ENCODE measurements at places on chromosomes 11 and 22. TPM values are rescaled to one million over a fixed set of nuclear protein-coding genes. Genes with fewer than 3 reads are reported as not detected.

Gene TRIM5
- total RNA-seq = 9.3 TPM

Gene TYR
- not detected for total RNA-seq

Gene UBQLNL
- total RNA-seq = not detected

Gene OR51I1
- not detected for total RNA-seq

Gene PRSS23
- 43.9 TPM for total RNA-seq

Gene MMP13
- not detected for total RNA-seq

Gene LBHD1
- total RNA-seq = 23.0 TPM

Gene GSTT4
- not detected for total RNA-seq

Gene TNNT3
- total RNA-seq = 1.2 TPM

Gene TSSC4
- total RNA-seq = 62.9 TPM

Gene JAML
- total RNA-seq = 318 TPM

Gene OSM
- 62.8 TPM for total RNA-seq

Gene FGF4
- total RNA-seq = not detected

Gene NLRP14
- 0.21 TPM for total RNA-seq

Gene OR8I2
- total RNA-seq = not detected

Gene APOBEC3G
- 48.5 TPM for total RNA-seq

Gene RAB3IL1
- total RNA-seq = 0.12 TPM

Gene MISFA
- total RNA-seq = 3.5 TPM

Gene ANGPTL5
- total RNA-seq = not detected

Gene BRMS1
- 58.4 TPM for total RNA-seq

Gene KCNJ11
- 0.85 TPM for total RNA-seq

Gene OR52I2
- total RNA-seq = not detected

Gene RPS25
- 1,650 TPM for total RNA-seq

Gene OR2D2
- 0.72 TPM for total RNA-seq

Gene HEPHL1
- total RNA-seq = not detected

Gene MRPL48
- 67.2 TPM for total RNA-seq

Gene CFAP300
- total RNA-seq = not detected

Gene C11orf52
- total RNA-seq = not detected

Gene TP53I11
- 9.1 TPM for total RNA-seq

Gene GTSE1
- 40.8 TPM for total RNA-seq

Gene LIF
- total RNA-seq = 511 TPM

Gene MAPK11
- total RNA-seq = 27.8 TPM

Gene CEND1
- 3.8 TPM for total RNA-seq

Gene MYOD1
- total RNA-seq = not detected

Gene SLC35C1
- 17.4 TPM for total RNA-seq

Gene DLG2
- 1.0 TPM for total RNA-seq

Gene CXCR5
- 6.4 TPM for total RNA-seq

Gene SYTL2
- 13.9 TPM for total RNA-seq

Gene CCDC82
- total RNA-seq = 27.6 TPM

Gene EHD1
- total RNA-seq = 93.0 TPM

Gene TRIM3
- total RNA-seq = 4.1 TPM

Gene TBX1
- total RNA-seq = 0.09 TPM

Data from activated CD4-positive, alpha-beta T cell treated with anti-CD3 and anti-CD28 coated beads, Interleukin-2, amount 10 ng/mL, durations not matched to agents 24 days and 14 days (primary cell).